Smooth muscle cell of the umbilical artery (primary cell): ENCODE measurements at places on chromosomes 13 and 19. TPM values are rescaled to one million over a fixed set of nuclear protein-coding genes. Genes with fewer than 3 reads are reported as not detected.

C5AR2 gene
- not detected in 2 replicates for total RNA-seq

DACT3 gene
- 2.2 and 5.0 TPM in 2 replicates for total RNA-seq

IGFL2 gene
- 0.05 and 0.59 TPM in 2 replicates for total RNA-seq

NOVA2 gene
- 0.23 TPM in 1 of 2 replicates, not detected in the other for total RNA-seq

ODAD3 gene
- 0.30 TPM in 1 of 2 replicates, not detected in the other for total RNA-seq

FPR3 gene
- under 0.01 and 0.88 TPM in 2 replicates for total RNA-seq

KLK2 gene
- not detected in 2 replicates for total RNA-seq

PNMA8A gene
- total RNA-seq: 2.8 and 16.3 TPM in 2 replicates

CFAP97D2 gene
- not detected in 2 replicates for total RNA-seq

DMKN gene
- total RNA-seq: 0.23 and 0.30 TPM in 2 replicates

ZNF726 gene
- total RNA-seq: 1.2 and 2.1 TPM in 2 replicates

CYP4F3 gene
- total RNA-seq: not detected in 2 replicates

ZNF433 gene
- 4.2 and 5.0 TPM in 2 replicates for total RNA-seq

OR7G3 gene
- not detected in 2 replicates for total RNA-seq

MATK gene
- not detected in 2 replicates for total RNA-seq

SIX5 gene
- total RNA-seq: 7.6 and 10.1 TPM in 2 replicates
